NCI-H1694 treated with DMSO at 0.1 percent for 48 hours (cell line): ENCODE measurements at places on chromosomes 7 and 10.

GRCh38 chr10:118357841-118358240 lies 15.7 kb upstream of the FAM204A start:
- DNase-seq: no peak

- no peak for DNase-seq
These were observed 199.0 kb downstream of the EBF3 start for GRCh38 chr10:129764901-129765663.

- no peak for DNase-seq
These were observed 6.6 kb downstream of the ANK3 start for GRCh38 chr10:60382946-60383681.

- no peak for DNase-seq
These were observed 22.7 kb upstream of the WASHC2A start for GRCh38 chr10:50044941-50045664.

GRCh38 chr7:99311702-99312101 lies 14.0 kb upstream of the ARPC1A start:
- no peak for DNase-seq

DNA sequence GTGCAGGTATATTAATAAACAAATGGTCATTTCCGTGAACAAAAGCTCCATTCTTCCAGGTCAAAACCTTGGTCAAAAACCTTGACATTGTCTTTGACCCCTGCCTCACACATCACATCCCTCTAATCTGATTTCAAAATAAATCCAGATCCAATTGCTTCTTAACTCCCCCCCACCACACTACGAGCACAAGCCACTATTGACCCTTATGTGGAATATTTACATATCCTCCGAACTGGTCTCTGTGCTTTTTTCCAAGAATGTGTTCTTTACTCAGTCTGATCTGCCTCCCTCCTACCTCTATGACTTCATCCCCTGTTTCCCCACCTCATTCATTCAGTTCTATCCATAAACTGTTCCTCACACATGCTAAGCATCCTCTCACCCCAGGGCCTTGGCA lies 313.6 kb upstream of the NPVF start:
- no peak for DNase-seq
